Activated CD4-positive, CD25-positive, alpha-beta regulatory T cell treated with anti-CD3 and anti-CD28 coated beads, Interleukin-2, amount 50 U/mL, for 72 hours (primary cell): ENCODE measurements at places on chromosomes 6 and 20.

DNA sequence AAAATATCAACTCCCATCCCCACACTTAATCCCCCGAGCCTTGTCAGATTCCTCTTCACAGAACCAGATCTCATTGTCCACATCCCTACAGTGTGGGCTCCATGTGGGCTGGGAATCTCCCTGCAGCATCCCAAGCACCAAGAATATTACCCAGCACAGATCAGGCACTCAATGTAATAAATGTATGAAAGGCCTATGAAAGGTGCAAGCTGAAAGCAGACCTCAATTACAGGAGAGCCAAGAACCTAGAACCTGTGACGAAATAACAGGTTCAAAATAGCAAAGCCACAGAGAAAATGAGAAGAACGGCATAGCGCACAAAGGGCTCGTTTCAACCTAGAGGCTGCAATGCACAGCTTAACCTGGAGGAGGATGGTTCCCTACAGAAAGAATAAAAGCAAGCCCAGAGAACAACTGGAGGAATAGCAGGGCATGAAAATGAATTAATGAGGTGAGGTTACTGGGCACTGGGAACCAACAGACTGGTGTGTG is 3.1 kb downstream of the SLC23A2 start:
- DNase-seq = no peak

DNA sequence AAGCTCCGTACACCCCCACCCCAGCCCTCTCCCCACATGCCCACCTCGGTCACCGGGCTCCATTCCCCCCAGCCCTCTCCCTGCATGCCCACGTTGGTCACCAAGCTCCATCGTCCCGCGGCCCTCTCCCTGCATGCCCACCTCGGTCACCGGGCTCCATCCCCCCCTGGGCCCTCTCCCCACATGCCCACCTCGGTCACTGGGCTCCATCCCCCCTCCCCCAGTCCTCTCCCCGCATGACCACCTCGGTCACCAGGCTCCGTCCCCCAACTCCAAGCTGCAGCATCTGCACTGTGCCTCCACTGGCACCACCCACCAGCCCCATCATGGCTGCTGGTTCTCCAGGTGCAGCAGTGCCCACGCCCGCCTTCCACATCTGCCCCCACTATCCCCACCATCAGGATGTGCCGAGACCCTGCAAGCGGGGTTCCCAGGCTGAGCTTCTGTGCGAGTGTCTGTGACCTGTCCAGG is 16.8 kb downstream of the TAF4 start:
- DNase-seq = no peak

- DNase-seq = no peak
These were observed 193.3 kb downstream of the CLIC5 start for GRCh38 chr6:45822246-45822812.

DNA sequence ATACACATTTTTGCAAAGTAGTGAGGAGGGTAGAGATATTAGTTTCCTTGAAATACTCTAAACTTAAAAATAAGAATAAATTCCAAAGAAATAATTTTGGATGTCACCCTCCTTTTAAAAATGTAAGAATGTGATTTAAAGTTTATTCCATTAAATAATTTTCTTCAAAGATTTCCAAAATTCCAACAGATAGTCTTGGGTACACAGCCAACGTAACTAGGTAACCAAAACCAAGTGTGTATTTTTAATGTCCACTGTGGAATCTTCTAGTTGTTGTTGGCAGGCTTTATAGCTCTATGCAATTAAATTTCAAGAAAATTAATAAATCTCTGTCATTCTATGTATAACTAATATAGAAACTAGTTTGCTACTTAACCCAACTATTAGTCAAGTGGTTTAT is 101.3 kb downstream of the COL21A1 start:
- no peak for DNase-seq

- no peak for DNase-seq
These were observed 401.8 kb downstream of the SAMD5 start for GRCh38 chr6:147910281-147910680.

DNA sequence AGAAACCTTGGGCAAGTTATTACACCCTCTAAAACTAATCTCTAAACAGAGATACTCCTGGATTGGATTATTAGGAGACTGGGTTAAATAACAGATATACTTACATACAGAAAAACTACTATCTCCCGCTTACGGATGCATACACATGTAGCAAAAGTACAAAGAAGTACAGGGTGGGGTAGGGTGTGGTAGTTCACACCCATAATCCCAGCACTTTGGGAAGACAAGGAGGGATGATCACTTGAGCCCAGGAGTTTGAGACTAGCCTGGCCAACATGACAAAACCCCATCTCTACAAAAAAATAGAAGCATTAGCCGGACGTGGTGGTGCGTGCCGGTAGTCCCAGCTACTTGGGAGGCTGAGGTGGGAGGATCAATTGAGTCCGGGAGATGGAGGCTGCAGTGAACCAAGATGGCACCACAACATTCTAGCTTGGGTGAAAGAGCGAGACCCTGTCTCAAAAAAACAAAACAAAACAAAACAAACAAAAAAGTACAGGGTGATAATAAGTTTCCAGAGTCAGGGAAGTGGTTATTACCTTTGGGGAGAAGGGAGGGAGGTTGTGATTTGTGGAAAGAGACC is 8.1 kb downstream of the PIM1 start:
- DNase-seq = no peak

DNA sequence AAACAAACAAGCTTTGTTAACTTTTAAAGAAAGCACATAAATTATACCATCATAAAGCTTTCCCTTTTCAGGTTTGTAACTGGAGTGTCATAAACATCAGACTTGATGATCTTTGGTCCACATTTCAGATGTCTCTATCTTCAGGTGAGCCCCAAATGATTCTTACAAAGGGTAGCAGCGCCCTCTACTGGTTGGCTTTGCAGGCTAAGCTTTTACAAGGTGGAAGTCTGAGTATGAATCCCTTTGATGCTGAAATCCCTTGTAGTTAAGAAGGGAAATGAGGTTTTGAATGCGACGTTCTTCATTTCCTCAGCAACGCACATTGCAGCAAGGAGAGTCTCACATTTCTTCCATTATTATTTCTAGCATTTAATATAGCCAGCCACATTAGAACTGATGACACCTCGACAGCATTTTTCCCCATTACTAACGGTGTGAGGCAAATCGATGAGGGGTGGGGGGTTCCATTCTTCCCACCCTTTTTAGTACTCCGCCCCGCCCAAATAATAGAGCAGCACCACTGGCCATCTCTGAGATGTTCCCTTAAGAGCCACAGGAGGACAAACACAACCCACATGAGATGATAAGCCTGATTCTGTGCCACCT is 126.3 kb upstream of the NT5E start:
- peak; percentile 59 for DNase-seq

- no peak for DNase-seq
These were observed 44.5 kb downstream of the PXDC1 start for GRCh38 chr6:3707024-3707423.

DNA sequence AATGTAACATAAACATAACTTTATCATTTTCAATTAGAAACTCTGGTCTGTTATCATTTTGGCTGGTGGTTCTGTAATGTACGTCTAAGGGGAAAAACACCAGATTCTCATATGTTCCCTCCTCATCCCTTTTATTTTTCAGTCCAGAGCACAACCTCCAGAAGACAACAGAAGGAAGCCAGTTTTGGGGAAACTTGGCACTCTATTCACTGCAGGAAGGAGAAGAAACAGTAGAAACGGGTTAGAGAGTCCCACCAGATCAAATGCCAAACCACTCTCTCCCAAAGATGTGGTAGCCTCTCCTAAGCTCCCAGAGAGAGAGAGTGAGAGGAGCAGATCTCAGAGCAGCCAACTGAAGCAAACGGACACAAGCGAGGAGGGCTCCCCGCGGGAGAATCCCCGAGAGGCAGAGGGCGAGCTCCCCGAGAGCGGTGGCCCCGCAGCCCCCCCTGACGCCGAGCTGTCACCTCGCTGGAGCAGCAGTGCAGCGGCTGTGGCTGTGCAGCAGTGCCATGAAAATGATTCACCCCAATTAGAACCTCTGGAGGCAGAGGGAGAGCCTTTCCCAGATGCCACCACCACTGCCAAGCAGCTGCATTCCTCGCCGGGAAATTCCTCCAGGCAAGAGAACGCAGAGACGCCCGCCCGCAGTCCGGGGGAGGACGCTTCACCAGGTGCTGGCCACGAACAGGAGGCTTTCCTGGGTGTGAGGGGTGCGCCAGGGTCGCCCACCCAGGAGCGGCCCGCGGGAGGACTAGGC is 117.8 kb downstream of the RTN4IP1 start:
- DNase-seq = peak; percentile 38

DNA sequence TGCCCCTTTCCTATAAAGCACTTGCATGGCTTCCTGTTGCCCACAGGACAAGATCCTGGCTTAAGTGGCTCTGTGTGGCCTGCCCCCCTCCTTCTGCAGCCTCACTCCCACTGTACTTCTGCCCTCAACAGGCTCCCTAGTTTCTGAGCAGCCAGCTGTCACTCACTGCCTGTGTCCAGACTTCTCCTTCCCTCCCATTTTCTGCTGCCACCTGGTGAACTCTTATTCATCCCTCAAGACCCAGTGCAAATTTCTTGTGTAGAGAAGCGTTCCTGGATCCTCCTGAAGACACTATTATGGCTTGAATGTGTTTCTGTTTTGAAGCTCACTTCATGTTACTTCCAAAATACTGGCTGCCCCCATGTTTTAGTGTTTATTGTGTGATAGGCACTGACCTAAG is 26.5 kb downstream of the SNPH start:
- DNase-seq = no peak

- peak; percentile 50 for DNase-seq
These were observed 1.3 kb downstream of the HIVEP2 start for GRCh38 chr6:142943711-142944123.

- DNase-seq = no peak
These were observed 31.0 kb upstream of the EZR start for GRCh38 chr6:158849899-158850806.

GRCh38 chr20:22307409-22307808 is 277.0 kb downstream of the FOXA2 start:
- no peak for DNase-seq

- no peak for DNase-seq
These were observed 1185.0 kb upstream of the CITED2 start for GRCh38 chr6:140559458-140559857.

GRCh38 chr6:164628302-164628931 is 681.0 kb downstream of the C6orf118 start:
- no peak for DNase-seq

DNA sequence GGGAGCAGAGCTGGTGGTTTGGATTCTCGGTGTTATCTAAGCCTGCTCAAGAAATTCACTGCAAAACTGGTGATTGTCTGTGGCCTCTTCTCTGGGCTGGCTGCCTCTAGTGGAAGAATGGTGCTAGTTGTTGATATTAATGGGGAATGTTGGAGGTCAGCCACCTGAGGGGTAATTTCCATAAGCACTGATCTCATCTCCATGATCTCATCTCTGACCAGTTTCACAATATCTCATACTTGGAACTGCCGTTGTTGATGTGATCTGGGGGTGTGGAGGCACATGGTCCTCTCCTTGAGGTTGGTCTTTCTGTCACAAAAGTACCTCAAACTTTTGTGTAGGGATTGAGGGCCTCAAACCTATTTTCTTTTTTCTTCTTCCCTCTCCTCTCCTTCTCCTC is 102.6 kb downstream of the CD109 start:
- no peak for DNase-seq

DNA sequence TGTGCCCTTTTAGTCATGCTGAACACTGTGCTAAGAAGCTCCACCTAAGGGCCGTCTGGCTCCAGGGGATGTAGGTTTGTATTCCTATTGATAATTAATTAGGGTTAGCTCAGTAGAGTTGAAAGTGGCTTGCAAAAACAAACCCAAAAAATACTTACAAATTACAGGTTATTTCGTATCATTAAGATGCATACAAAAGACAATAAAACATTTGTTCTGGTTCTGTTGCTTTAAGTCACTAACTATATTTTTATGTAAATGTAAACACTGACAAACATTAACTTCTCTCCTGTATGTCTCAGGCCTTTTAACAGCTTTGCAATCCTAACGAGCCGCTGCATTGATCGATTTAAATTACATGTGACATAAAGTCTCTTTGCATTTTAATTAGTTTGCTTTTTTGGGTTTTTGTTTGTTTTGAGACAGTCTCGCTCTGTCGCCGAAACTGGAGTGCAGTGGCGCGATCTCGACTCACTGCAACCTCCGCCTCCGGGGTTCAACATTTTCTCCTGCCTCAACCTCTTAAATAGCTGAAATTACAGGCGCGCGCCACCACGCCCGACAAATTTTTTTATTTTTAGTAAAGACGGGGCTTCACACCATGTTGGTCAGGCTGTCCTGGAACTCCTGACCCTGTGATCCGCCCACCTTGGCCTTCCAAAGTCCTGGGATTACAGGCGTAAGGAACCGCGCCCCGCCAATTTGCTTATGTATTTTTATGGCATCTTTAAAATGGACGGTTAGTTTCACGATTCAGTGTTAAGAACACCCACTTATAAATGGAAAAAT is 110.9 kb downstream of the HFE start:
- DNase-seq = peak; percentile 53

DNA sequence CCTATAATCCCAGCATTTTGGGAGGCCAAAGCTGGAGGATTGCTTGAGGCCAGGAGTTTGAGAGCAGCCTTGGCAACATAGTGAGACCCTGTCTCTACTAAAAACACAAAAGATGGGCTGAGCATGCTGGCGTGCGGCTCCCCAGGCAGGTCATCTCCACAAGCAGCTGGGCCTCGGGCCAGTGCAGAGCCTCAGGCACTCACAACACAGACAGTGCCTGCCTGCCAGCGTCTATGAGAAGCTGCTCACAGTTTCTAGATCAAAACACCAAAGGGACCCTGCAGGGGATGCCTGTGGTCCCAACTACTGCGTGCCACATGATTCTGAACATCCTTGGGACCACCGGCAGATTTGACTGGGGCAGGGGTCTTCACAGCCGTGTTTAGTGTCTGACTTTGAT is 59.4 kb downstream of the GINS1 start:
- DNase-seq = no peak

GRCh38 chr6:125868678-125869395 is 78.1 kb downstream of the NCOA7 start:
- no peak for DNase-seq
